Fibroblast of the aortic adventitia (primary cell): ENCODE measurements at places on chromosomes 7 and 10.

DNA sequence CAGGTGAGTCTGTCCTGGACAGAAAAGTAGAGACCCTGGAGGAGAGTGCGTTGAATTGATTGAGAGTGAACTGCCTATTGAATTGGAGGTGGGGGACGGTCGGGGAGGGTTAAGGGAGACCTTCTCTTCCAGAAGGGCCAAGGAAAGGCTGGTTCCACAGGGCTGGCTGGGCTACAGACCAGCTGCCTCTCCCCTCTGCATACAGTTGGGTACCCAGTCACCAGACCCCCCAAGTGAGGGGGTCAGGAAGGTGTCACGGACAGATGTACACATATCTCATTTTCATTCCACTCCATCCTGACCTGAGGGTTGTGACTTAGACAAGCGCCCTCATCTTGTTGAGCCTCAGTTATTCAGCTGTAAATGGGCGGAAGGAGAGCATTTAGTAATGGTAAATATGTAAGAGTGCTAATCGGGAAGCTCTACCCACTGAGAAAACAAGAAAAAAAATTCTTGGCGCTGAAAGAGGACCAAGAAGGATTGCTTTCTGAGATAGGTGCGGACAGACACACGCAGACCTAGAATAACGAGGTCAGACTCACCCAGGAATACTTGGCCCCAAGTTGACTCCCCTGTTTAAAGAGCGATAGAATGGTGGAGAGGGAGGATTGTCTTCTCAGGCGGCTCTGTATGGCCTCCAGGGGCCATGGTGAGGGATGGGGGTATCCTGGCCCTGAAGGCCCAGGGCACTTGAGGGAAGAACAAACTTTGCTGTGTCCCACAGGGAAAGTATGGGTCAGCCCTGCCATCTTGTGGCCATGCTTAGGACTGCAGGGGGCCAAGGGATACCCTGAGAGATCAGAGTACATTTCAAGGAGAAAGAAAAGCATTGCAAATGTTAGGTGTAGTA, 7.2 kb upstream of the MBL2 start:
- peak; percentile 60 for DNase-seq

DNA sequence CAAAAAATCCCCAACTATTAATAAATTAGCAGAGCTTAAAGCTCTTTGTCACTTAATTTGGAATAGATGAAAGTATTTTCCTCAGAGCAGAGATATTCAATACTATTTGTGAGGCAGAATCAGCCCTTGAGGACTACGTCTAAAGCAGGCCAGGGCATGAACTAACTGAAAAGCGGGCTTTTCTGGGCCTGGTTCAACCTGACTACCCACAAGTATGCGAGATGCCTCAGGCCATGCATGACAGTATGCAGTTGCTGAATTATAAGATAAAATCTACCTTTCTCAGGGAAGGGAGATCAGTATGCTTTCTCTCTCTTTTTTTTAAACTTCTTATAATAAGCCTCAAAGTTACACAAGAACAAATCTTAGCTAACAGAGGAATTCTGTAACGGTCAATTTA, 20.1 kb downstream of the TMEM168 start:
- DNase-seq, result no peak

DNA sequence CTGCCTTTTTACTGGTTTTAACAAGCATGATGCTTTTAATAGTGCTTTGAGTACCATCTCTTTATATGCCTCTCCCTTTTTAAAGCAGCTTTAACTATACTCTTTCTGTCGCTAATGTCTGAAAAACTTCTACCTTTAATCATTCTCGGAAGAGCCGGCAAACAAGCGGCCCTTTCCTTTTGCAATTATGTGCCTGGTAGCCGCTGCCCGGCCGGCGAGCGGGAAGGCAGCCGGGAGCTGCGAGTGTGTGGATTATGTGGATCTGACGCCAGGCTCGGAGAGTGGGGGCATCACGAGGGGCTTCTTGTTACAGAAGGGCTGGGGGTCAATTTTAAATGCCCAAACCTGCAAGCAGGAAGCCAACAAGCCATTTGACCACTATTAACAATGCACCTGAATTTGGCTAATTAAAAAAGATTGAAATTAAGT, 120.9 kb downstream of the BUB3 start:
- DNase-seq, result no peak

DNA sequence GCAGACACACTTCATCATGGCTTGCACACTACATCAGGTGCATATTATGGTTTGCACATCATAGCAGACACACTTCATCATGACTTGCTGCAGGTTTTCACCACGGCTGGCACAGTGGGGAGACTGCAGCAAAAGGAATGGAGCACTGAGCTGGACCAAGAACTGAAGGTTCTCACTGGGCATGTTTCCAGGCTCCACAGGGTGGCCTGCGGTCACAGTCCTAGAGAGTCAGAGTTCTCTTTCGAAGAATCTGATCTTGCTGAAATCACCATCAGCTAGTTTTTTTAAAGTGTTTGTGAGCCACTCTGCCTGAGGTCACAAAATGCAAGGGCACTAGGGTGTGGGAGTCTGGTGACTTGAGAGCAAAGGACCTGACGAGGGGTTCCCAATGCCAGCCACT, 140.4 kb upstream of the NPY start:
- no peak for DNase-seq

DNA sequence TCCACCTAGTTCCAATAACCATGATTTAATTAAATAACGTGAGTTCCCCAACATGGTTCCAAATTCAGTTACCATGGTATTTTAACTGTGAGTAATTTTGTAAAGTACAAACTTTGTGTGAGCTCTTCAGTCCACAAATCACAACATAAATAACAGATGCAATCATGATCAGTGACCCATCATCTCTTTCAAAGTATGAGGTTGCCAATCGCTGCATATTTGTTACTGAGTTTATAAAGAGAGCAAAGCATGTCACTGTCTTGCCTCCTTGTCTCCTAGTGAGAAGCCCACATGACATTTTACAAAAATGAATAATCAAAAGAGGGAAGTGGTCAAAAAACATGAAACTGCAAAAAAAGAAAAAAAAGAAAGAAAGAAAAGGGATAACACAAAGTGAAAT, 69.1 kb upstream of the PDSS1 start:
- no peak for DNase-seq

GRCh38 chr10:110093722-110094121, 85.9 kb downstream of the ADD3 start:
- DNase-seq, result no peak

- DNase-seq, result no peak
These were observed 21.0 kb upstream of the TSPAN33 start for GRCh38 chr7:129123510-129123857.

GRCh38 chr7:55536619-55537457, 35.5 kb downstream of the VOPP1 start:
- no peak for DNase-seq

DNA sequence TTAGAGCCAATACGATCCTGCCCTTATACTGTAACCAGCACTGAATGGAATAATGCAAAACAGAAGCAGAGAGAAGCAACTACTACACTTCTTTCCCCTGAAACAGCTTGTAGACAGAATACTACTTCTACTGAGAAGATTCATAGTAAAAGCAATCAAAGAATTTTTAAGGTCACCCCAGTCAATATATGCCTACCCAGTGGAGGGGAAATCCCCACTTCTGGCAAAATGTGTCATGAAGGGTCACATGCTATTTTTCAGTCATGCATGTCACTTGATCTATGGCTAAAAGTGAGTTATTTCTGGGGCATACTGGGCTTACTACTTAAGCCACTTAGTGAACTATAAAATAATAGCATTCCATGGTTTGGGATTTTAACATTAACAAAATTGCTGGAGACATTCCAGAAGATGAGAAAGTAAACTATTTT, 25.6 kb downstream of the IRF5 start:
- DNase-seq, result no peak

DNA sequence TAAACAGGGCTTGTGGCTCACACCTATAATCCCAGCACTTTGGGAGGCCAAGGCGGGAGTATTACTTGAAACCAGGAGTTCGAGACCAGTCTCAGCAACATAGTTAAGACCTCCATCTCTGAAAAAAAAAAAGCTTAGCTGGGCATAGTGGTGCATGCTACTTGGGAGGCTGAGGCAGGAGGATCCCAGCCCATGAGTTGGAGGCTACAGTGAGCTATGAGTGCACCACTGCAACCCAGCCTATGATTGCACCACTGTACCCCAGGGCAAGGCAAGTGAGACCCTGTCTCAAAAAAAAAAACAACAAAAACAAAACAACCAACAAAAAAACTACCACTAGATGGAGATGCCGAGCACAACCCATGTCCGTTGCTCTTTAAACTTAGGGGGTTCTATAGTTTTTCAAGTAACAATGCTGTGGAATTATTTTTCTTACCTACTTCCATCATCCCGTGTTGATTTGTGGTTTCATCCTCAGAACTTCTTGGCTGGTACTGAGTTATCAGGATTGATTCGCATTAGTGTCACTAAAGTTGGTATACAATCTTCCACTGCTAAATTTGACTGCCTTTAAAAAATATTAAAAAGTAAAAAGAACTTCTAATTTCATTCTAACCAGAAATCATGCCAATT, 12.2 kb upstream of the REPIN1 start:
- DNase-seq, result peak; percentile 59

GRCh38 chr7:29449569-29450260, 113.9 kb upstream of the PRR15 start:
- DNase-seq, result no peak

DNA sequence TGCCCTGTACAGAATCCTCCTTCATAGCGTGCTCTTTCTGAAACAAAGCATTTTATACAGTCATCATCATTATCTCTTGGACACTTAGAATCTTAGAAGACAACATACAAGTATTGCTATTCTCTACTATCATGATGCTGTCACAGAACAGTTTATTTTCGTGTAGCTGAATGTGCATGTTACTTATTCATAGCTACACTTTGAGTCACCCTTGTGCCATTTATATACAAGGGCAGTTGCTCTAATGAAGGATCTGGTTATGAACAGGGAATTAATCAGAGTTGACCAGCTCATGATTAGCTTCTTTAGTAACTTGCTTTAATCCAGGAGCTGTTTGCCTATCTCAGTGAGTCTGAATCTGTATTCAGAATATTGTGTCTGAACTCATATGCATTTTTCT, 11.2 kb downstream of the CASP2 start:
- DNase-seq, result peak; percentile 40

- DNase-seq, result no peak
These were observed 18.4 kb downstream of the RCC1L start for GRCh38 chr7:75055155-75055554.

GRCh38 chr7:142425281-142425680, 167.4 kb upstream of the PRSS58 start:
- DNase-seq, result no peak

DNA sequence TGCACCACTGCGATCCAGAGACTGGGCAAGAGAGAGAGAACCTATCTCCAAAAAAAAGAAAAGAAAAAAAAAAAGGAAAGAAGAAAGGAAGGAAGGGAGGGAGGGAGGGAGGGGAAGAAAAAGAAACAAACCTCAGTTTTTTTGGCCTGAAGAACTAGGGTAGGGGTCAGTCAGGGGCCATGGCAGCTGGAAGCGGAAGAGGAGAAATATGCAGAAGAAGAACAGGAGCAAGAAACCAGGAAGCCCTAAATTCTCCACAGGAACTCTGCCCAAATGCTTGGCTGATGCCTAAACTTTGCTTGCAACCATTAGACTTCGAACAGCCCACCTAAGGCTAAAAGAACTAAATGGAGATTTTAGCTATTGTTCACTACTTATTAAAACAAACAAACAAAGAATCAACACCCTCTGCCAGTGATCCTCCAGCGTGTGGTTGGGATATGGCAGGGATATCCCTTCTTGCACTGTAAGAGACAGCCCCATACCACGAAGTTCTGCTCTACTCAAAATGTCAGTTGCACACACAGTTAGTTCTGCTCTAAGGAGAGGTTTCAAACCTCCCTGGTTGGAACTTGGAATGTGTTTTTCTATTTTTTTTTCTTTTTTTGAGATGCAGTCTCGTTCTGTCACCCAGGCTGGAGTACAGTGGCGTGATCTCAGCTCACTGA, 139.5 kb downstream of the FAM107B start:
- DNase-seq, result no peak

DNA sequence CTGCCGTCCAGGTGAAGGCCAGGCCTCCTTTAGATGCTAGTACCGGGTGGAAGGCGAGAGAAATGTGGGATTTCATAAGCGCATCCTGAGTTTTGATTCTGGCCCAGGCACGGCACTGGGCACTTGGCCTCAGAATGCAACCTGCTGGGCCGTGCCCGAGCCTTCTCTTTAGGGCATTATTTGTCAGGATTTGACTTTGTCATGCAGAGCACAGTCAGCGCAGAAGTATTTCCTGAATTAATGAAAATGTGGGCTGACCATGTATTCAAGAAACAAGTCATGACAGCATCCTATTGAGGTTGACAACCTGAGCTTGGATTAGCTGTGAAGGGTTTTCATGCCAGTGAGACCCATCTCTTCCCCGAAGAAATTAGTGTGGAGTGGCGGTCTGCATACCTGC, 34.4 kb downstream of the RCC1L start:
- no peak for DNase-seq

GRCh38 chr10:133094286-133094685, 6.6 kb downstream of the ADGRA1 start:
- DNase-seq, result no peak

DNA sequence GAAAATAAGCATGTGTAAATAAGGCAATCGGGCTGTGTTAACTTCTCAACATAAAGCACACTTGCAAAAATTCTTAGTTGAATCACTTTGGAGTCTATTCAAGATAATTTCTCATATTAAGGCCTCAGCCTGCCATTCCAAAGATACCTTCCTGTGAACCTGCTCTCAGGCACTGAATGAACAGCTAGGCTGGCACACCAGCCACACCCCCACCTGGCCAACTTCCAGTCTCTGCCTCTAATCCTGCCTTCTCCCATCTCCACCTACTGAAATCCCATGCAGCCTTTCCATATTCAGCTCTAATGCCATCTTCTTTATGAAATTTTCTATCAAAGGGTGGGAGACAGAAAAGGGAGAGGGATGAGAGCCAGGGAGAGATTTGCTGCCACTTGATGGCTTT, 17.1 kb upstream of the MACROH2A2 start:
- no peak for DNase-seq

- no peak for DNase-seq
These were observed 189.8 kb upstream of the SH2B2 start for GRCh38 chr7:102096706-102097427.

- DNase-seq, result no peak
These were observed 28.0 kb downstream of the IKZF1 start for GRCh38 chr7:50332241-50333165.

GRCh38 chr10:59126991-59127390, 49.5 kb upstream of the PHYHIPL start:
- DNase-seq, result no peak

GRCh38 chr10:96124230-96125141, 5.6 kb upstream of the ZNF518A start:
- DNase-seq, result peak; percentile 42

DNA sequence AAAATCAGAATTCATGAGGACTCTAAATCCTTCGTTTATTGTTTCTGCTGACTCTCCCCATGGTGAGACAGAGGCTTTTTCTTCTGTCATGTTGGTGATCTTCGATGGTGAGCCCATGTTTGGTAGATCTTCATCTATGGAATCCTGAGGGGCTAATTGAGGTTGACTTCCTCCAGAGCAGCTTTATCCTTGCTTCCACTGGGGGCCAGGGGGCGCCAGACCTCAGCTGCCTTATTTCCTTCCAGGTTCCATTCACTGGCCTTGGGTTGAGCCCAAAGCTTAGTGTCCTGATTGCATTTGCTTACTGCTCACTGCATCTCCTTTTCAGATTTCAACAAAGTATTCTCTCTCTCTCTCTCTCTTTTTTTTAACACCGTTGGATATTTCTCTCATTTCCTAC, 80.7 kb downstream of the GCC1 start:
- DNase-seq, result peak; percentile 14

- DNase-seq, result no peak
These were observed 236.1 kb downstream of the BUB3 start for GRCh38 chr10:123390332-123390731.

- DNase-seq, result peak; percentile 23
These were observed at the start of gene ST8SIA6 for GRCh38 chr10:17454161-17455014. ST8SIA6 (minus strand) TSS chr10:17454595; CDS start chr10:17454255, 340 bp downstream.
